ENCODE measurements at places on chromosomes 3 and 15.

- no peak for DNase-seq
Observed at GRCh38 chr3:131329774-131330173, 51.8 kb upstream of the NUDT16 start.

GRCh38 chr3:112967828-112968227, 7.1 kb downstream of the CD200R1 start:
- no peak for DNase-seq

DNA sequence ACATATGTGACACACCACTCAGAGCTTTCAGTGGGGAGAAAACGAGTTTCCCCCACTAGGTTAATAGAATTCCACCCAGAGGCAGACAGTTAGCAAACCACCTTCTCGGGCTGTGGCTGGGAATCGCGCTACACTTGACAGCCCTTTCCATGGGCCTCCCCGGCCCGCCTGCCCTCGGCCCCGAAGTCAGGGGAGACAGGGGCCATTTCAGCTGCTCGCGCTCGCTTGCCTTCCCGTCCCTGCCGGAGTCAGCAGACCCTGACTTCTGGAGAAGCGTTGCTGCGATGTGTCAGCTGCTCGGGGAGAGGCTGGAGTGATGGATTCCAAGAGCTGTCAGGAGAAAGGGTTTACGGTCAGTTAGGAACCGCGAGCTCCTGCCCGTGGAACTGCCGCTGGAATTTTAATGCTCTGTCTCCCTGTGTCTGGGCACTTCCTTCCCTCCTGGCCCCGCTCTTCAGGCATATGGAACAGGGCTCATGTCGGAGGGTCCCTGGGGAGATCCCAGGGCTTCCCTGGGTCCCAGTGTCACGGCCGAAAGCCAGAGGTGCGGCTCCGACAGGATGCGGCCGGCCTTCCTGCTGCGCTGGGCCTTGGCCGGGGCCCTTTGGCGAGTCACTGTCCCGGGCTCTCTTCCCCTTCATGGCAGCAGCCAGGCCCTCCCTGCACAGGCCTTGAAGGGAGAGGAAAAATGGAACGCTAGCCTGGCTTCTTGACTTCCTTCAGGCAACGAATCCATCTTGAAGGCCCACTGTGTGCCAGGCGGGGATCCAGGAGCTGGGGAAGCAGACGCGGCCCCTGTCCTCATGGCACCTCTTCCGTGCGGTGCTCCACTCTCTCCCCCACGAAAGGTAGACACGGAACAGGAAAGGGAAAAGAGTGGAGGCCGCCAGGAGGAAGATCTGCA, 38.4 kb upstream of the VPS8 start:
- DNase-seq = no peak

DNA sequence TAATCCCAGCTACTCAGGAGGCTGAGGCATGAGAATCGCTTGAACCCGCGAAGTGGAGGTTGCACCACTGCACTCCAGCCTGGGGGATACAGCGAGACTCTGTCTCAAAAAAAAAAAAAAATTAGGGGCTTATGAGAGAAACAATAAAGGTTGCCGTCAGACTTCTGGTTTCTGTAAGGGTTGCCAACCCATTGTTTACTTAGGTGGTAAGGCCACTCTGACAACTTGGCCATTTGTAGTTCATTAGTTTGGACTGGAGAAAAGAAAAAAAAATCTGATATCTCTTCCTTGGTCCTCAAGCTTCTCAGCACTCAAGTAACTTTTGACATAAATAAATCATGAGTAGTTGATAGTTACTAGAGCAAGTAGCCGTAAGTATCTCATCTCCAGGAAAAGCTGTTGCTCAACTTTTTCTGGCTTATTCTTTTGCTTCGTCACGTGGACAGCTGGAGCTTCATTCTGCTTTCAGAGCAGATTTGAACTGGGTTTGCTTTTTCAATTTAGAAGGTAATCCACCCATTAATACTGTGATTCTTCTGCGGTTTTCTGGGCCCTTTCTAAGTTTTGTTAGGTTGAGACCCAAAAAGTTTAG, 9.4 kb downstream of the SNX1 start:
- no peak for DNase-seq

DNA sequence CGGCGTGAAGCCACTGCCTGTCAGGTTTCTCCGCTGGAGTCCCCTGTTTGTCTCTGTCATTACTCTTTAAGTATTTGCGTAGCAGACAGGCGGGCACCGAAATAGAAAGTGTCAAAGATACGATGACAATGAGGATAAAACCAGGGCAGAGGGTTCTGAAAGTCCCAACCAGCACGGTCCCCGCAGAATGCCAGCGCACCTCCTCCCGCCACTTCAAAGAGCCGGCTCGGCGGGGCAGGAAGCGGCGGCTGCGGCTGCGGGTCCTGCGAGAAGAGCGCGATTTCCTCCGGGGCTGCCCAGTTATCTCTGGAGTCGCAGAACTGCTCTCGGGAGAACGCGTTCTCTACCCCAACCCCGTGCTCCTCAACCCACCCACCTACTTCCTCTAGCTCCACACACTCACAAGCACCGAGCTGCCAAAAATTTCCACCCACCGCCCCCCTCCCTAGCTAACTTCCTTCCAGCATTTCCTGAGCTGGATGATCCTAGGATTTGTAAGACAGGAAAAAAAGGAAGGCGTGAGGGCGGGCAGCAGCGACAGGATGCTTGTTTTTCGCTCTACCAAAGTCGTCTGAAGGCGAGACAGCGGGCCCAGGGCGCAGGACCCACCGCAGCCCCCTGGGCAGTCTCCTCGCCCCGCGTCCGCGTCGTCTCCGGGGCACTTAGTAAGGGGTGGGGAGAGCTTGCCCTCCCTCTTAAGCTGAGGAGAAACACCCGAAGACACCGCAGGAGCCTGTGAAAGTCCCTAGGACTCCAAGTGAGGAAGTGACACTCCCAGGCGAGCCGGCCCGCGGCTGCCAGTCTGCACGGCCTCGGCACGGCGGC, at the start of gene ARHGAP31:
TSS of gene ARHGAP31 (plus strand) at position 513 of the 825 bp plus-strand sequence. CDS start 522 bp downstream, outside the sequence.
- peak; percentile 87 for DNase-seq

DNA sequence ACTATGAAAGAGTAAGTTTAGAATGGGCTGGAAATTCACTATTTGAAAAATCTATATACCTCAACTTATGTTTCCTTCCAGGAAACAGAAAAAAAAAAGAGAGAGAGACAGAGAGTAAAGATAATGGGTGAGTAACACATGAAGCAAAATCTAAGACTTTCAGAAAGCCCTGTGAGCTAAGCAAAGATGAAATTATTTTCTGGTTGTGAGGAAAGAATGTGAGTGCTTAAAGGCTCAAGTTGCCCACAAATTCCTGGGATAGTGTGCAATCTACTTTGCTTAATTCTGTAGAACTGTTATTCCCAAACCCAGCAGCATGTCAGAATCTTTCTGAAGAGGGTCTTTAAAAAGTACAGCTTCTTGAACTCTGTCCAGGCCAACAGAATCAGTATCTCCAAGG, 337.7 kb upstream of the AGTR1 start:
- no peak for DNase-seq

- DNase-seq = no peak
Observed at GRCh38 chr15:75063889-75064288, 40.5 kb downstream of the PPCDC start.

GRCh38 chr15:33968224-33968623, at the start of gene CHRM5:
TSS of gene CHRM5 (plus strand) at chr15:33968497. CDS start at chr15:34062718, 94,221 bp downstream.
- DNase-seq = no peak

GRCh38 chr3:149599236-149599635, 58.6 kb downstream of the WWTR1 start:
- no peak for DNase-seq

DNA sequence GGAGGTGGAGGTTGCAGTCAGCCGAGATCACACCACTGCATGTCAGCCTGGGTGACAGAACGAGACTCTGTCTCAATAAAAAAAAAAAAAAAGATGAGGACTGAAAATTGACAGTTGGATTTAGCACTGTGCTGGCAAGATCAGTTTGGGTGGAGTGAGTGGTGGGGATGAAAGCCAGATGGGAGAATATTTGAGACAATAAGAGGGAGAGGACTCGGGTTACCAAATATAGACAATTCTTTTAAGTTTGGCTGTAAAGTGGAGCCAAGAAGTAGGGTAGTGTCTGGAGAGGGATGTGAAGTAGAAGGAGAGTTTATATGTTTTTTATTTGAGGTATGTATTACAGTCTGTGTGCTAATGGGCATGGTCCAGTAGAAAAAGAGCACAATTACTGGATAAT, 20.4 kb downstream of the TMOD3 start:
- no peak for DNase-seq

DNA sequence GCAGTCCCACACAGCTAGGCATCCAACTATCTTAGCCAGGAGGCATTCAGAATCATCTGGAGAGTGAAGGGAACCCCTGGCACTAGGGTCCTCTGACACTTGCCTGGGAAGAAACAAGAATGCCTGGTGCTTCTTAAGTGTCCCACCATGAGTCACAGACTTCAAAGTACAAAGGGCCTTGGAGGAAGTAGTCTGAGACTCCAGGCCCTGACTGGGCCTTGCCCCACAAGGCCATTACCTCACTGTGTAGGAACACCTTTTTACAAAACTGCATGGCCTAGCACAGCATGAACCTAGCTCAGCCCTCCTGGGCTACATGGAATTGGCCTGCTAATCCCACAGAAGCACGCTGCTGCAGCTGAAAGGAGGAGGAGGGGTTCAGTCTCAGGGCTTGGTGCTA, 104.5 kb upstream of the SLCO2A1 start:
- DNase-seq = no peak

GRCh38 chr3:178059119-178059518, 477.1 kb upstream of the KCNMB2 start:
- DNase-seq = no peak

GRCh38 chr3:33145221-33145900, 31.5 kb downstream of the CRTAP start:
- DNase-seq = no peak

GRCh38 chr3:86251781-86252180, 739.2 kb downstream of the VGLL3 start:
- no peak for DNase-seq

DNA sequence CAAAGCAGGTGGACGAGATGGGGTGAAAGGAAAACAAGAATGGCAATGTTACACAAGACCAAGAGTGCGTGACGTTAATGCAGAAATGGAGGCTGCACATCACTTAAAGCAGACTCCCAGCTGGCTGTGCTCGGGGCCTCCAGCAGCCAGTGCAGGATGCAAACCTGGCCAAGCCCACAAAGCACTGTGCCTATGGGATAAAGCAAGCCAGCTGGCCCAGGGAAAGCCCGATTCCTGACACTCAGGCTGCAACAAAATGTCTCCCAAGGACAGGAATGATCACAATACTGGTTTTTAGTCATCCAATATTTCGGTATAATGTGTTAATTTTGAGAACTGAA, 86.2 kb downstream of the SEC22A start:
- DNase-seq = no peak

All from activated naive CD4-positive, alpha-beta T cell treated with Interleukin-2 at 50 U/mL for 16 hours (primary cell).